Colonic mucosa (tissue), 4 donors: ENCODE measurements at places on chromosomes 13 and 19. TPM values are rescaled to one million over a fixed set of nuclear protein-coding genes. Genes with fewer than 3 reads are reported as not detected.

Gene KIRREL2
- total RNA-seq: 0.13 TPM

Gene PEG3
- 2.8 TPM for total RNA-seq

- DNase-seq: no peak
Measured at GRCh38 chr13:27264181-27264580, 6.4 kb upstream of the RASL11A start.

DNA sequence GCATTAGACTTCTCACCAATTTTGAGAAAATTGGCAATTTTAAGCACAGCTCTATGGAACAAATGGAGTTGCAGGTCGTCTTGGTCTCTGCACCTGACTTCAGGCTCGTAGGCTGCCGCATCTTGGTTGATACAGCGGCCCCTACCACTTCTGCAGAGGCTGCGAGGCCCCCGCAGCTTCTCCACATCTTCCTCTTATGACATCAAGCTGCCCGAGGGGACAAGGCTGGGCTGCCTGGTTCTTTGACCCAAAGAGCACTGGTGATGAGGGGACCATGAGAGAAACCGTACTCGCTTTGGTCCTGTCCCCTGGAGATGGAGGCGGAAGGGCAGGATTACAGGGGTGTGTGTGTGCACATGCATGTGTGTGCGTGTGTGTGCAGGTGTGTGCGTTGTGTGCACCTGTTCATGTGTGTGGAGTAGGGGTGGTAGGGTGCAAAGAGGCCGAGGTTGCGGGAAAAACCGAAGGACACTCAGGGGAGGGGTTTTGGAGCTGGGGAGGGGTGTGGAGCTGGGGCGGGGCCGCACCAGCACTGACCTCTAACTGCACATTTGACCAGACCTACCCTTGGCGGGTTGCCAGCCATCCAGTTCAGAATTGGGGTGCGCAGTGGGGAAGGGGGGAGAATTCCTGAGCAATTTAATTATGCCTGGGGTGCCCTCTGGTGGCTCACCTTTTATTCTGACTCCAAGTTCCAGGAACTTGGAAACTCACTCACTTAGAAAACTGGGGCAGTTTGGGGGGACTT, 65.1 kb upstream of the ARHGEF7 start:
- peak; percentile 34 for DNase-seq

GRCh38 chr13:31476266-31476665, 263.1 kb upstream of the RXFP2 start:
- no peak for DNase-seq

DNA sequence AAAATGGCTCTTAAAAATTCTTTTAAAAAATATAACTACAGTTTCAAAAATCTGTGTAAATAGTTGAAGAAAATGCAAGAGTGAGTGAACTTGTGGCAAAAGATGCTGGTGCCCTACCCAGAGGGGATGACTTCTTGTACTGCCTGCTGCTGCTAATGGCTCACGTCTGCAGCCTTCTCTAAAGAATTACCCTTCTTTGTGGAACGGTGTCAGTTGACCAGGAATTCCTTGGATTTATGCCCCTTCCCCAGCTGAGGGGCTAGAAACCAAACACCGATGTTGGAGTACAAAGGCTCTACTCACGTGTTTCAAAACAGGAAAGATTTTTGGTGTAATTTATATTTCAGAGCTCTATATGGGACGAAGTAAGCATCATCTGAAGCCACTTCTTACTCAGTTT, 1582.8 kb downstream of the OLFM4 start:
- no peak for DNase-seq
